BJ (cell line): ENCODE measurements at places on chromosomes 5 and 9.

DNA sequence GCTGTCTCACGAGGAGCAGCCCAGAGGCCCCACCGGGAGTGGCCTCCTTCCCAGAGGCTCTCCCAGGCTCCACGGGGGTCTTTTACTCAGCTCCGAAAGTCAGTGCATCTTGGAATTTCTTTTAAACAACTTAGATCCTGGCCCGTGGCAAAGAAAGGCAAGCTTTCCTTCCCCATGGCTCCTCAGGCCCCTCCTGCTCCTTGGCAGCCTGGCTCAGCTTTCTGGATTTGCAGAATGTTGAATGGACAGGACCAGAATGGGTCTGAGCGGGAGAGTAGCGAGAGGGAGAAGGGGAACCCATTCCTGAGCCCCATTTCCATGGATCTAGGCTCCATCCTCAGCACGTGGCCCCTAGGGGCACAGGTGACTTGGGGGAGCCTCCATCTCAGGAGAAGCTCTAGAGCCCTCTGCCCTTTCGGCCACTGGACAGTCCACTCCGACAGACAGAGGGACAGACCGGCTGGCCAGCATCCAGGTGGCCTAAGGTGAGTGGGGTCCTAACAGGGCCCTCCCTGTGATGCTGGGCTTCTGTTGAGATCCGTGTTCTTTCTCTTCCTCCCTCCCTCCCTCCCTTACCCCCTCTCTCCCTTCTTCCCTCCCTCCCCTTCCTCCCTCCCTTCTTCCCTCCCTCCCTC lies 173.9 kb upstream of the PPP1R26 start:
- DNase-seq, result no peak

GRCh38 chr5:166379517-166379916 lies 1911.9 kb upstream of the WWC1 start:
- DNase-seq, result no peak

GRCh38 chr9:109471475-109472393 lies 26.4 kb downstream of the PTPN3 start:
- no peak for DNase-seq

DNA sequence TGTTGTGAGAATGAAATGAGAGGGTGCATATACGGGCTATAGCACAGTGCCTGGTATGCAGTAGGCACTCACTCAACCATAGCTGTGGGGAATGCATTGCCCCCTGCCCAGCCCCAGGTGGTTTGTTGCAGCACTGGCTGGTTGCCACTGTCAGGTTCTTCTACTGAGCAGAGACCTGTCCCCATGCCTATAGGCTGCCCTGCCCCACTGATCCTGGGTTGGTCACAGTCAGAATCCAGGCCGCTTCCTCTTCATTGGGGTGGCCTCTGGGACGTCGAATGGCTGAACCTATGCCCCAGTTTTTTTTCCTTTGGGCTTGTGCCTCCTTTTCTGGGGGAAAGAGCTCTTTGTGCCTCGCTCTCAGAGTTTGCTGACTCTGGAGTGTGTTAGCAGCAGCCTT lies 74.6 kb downstream of the RGS3 start:
- no peak for DNase-seq

GRCh38 chr9:37337301-37337890 lies 85.1 kb upstream of the GRHPR start:
- no peak for DNase-seq

DNA sequence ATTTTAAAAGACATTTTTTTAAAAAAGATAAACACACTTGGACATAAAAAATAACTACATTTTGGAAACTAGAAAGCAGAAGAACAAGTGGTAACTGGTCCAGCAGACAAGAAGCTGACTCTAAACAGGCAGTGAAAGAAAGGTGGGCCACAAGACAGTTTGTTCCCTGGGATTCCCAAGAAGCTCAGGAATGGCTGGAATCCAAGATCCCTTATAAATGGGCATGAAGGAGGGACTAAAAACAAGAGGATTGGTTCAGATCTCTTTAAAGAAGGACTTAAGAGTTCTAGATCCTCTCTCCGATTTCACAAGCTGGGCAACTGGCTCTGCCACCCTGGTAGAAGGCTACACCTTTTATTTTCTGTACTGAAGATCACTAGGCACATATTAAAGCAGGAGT lies 102.8 kb downstream of the ARL15 start:
- DNase-seq, result no peak

- DNase-seq, result no peak
Observed at GRCh38 chr5:43192558-43193180, 644 bp downstream of the NIM1K start.

- DNase-seq, result no peak
Observed at GRCh38 chr9:115194216-115194615, 76.3 kb upstream of the TNC start.

DNA sequence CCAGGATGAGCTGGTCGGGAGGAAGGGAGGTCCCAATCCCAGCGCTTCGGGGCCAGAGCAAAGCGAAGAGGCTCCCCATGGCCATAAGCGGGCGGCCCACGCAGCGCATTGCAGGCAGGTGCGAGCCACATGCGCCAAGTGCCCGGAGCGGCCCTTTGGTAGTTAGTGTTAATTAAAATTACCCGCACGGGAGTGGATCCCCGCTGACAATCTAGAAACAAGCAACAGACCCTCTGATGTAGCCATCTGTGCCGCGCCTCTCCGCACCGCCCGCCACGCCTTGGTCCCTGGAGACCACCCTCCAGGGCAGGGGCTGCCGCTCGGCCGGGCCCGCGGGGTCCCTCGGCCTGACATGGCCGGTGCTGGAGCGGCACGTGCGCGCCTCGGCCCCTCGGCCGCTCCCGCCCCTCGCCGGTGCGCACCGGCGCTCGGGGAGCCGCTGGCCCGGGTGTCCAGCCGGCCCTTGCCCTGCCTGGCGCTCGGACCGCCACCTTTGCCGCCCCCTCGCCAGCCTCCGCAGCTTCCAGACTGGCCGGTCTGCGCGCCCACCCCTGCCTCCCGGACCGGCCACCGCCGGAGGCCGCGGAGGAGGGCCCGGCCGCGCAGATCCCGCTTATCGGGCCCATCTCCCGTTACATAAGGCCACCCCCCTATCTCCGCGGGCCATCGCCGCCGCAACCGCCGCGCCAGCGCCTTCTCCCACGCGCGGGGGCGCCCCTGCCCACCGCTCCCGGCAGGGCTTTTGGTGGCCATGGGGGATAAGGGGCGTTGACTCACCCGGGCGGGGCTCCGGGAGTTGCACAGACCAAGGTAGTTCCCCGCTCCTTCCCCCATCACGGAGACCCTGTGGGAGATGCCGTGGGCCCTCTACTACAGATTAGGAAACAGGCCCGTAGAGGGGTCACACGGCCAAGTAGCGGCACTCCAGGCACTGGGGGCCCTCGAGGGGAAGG lies 1.9 kb upstream of the IL13 start:
- no peak for DNase-seq
